Smooth muscle cell of trachea (primary cell): ENCODE measurements at places on chromosomes 4 and X. TPM values are rescaled to one million over a fixed set of nuclear protein-coding genes. Genes with fewer than 3 reads are reported as not detected.

ARAF gene
- 14.4 and 20.0 TPM in 2 replicates for total RNA-seq

ADH1B gene
- 281 and 965 TPM in 2 replicates for total RNA-seq

BEX4 gene
- total RNA-seq = 19.2 and 23.2 TPM in 2 replicates

TREX2 gene
- 1.7 and 3.8 TPM in 2 replicates for total RNA-seq

SPATA4 gene
- 0.15 and 0.17 TPM in 2 replicates for total RNA-seq

SPANXB1 gene
- total RNA-seq = not detected in 2 replicates

HAND2 gene
- 0.58 and 0.66 TPM in 2 replicates for total RNA-seq
